ENCODE measurements at places on chromosomes 6 and 20. TPM values are rescaled to one million over a fixed set of nuclear protein-coding genes. Genes with fewer than 3 reads are reported as not detected.

The WASF1 gene
- total RNA-seq, result 110 TPM

The HLA-DRA gene
- total RNA-seq, result 0.28 TPM

The GSTA4 gene
- total RNA-seq, result 16.2 TPM

The GPSM3 gene
- 49.0 TPM for total RNA-seq

The LINC00237 gene
- total RNA-seq, result not detected

The PKIB gene
- 38.5 TPM for total RNA-seq

The NMBR gene
- total RNA-seq, result not detected

The MAP3K5 gene
- 0.33 TPM for total RNA-seq

The PRND gene
- 371 TPM for total RNA-seq

The STMND1 gene
- total RNA-seq, result not detected

The RBM39 gene
- 308 TPM for total RNA-seq

The ZBTB22 gene
- 16.9 TPM for total RNA-seq

The CD93 gene
- 139 TPM for total RNA-seq

The EYS gene
- total RNA-seq, result not detected

The WFDC6 gene
- not detected for total RNA-seq

The RANBP9 gene
- total RNA-seq, result 64.7 TPM

The FAM50B gene
- total RNA-seq, result 3.8 TPM

The PAX1 gene
- total RNA-seq, result not detected

The PPP1R14C gene
- total RNA-seq, result 2.5 TPM

The SLC26A8 gene
- 0.97 TPM for total RNA-seq

The PLCB1 gene
- 8.1 TPM for total RNA-seq

The HRH3 gene
- not detected for total RNA-seq

The SLC13A3 gene
- total RNA-seq, result 0.90 TPM

The SCUBE3 gene
- 1.2 TPM for total RNA-seq

The CDSN gene
- not detected for total RNA-seq

The DPPA5 gene
- total RNA-seq, result not detected

The HS3ST5 gene
- total RNA-seq, result 0.51 TPM

The DDO gene
- not detected for total RNA-seq

The ABHD16B gene
- total RNA-seq, result not detected

The CYP39A1 gene
- total RNA-seq, result 2.5 TPM

The BACH2 gene
- 3.9 TPM for total RNA-seq

The NRSN1 gene
- total RNA-seq, result not detected

The COX7A2 gene
- 341 TPM for total RNA-seq

The PRKN gene
- total RNA-seq, result 5.1 TPM

The PROKR2 gene
- total RNA-seq, result not detected

The OVOL2 gene
- not detected for total RNA-seq

The REV3L gene
- 19.7 TPM for total RNA-seq

The PRSS35 gene
- 1.3 TPM for total RNA-seq

The NKX2-4 gene
- not detected for total RNA-seq

The CCN6 gene
- not detected for total RNA-seq

The GMPR gene
- total RNA-seq, result 1.8 TPM

The GPX6 gene
- not detected for total RNA-seq

The MYB gene
- total RNA-seq, result 23.3 TPM

The ASIP gene
- not detected for total RNA-seq

The HTR1E gene
- not detected for total RNA-seq

The PSORS1C2 gene
- total RNA-seq, result 0.38 TPM

The DPM1 gene
- total RNA-seq, result 40.0 TPM

The LRRC1 gene
- total RNA-seq, result 7.5 TPM

The BNIP5 gene
- not detected for total RNA-seq

The IMPG1 gene
- not detected for total RNA-seq

The ARMC12 gene
- 0.69 TPM for total RNA-seq

The MDFI gene
- 285 TPM for total RNA-seq

Measured in endothelial cell (in vitro differentiated cells).